ENCODE measurements at places on chromosomes 12 and 14.

GRCh38 chr14:60002819-60003492 lies 83.0 kb downstream of the LRRC9 start:
- no peak for DNase-seq

DNA sequence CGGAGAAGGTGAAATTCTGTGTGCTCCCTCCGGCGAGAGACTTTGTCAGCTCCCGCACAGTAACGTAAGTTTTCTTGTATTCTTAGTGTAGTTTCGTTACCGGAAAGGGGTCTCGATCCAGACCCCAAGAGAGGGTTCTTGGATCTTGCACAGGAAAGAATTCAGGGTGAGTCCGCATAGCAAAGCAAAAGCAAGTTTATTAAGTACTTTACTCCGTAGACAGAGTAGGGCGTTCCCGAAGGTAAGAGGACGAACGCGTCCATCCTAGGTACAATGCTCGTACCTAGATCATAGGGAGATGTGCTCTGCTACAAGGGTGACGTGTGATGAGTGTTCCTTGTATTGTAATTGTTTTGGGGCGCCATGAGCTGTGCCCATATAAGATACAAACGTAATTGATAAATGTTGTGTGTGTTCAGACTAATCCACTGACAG lies 293 bp downstream of the IFI27L1 start:
- no peak for DNase-seq

DNA sequence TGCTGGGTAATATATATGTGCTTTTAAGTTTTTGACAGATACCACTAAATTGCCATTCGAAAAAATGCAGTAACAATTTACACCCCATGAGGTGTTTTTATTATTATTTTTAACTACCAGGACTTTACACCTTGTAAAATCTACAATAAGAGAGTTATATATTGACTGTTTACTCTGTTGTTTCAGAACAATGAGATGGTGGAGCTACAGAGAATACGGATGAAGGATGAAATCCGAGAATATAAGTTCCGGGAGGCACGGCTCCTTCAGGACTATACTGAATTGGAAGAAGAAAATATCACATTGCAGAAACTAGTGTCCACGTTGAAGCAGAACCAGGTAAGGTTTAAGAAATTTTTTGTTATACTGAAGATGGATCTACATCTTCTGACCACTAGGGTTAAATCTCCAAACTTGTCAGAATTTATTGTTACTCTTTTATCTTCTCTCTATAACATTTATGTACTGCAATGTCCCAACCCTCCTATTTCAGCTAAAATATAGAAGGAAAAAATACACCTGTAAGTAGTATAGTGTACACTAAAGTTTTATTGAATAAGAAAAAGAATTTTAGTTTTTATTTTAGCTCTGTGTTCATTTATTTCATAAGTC lies 105.4 kb upstream of the FGD4 start:
- DNase-seq, result no peak

DNA sequence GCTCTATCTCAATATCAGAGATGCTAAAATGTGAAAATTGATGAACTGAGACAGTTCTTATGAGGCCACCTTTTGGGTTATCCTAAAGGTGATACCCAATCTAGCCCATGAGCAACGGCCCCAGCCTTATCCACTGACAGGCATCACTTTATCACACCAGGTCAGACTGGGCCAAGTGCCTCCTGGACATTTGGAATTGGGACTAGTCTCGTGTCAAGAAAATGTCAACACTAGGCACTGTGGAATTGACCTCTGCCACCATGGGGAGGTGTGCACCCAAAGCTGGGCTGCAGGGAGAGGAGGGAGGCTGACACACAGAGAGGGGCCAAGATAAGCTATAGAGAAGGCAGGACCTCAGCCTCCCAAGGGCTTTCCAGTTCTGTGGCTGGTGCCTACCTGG lies 78.5 kb upstream of the ZFP36L1 start:
- no peak for DNase-seq

GRCh38 chr14:61331992-61332657 lies 10.7 kb downstream of the PRKCH start:
- DNase-seq, result no peak
